Naive thymus-derived CD4-positive, alpha-beta T cell (primary cell): ENCODE measurements at places on chromosomes 1 and 21. TPM values are rescaled to one million over a fixed set of nuclear protein-coding genes. Genes with fewer than 3 reads are reported as not detected.

GRCh38 chr1:25057188-25057587, 127.1 kb upstream of the RUNX3 start:
- no peaks in the 10 kb centered on the region for H3K4me1 ChIP-seq
- no peaks in the 10 kb centered on the region for H3K36me3 ChIP-seq
- H3K27ac ChIP-seq = no peak overlapping the region

- H3K36me3 ChIP-seq = no peaks in the 10 kb centered on the region
- no peak overlapping the region for H3K4me3 ChIP-seq
- DNase-seq = no peak
- H3K27ac ChIP-seq = no peak overlapping the region
Observed at GRCh38 chr1:94396356-94397010, 21.7 kb upstream of the ABCD3 start.

TRAPPC3 gene
- 57.3 and 60.5 TPM in 2 replicates for total RNA-seq

LCE3D gene
- not detected for total RNA-seq

- DNase-seq = no peak
- no peaks in the 10 kb centered on the region for H3K4me1 ChIP-seq
- H3K27me3 ChIP-seq = no peaks in the 10 kb centered on the region
- H3K4me3 ChIP-seq = no peak overlapping the region
Observed at GRCh38 chr1:242086093-242086492, 87.2 kb upstream of the MAP1LC3C start.

DNA sequence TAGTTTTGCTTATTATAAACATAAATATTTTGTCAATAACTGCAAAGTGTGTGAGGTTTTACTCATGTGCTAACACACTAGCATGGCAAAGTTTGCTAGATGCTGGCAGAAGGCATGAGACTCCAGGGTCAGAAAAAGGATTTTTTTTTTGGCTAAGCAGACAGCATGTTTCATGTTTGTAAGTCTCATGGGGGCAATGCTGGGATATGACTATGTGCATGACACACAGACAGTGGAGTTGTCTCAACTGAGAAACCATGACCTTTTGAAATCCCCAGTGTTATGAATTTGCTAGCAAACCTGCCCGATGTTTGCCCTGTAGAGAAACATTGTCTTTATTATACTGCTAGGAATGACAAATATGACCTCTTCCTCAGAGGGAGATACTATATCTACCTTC, 448.2 kb downstream of the BRINP3 start:
- H3K4me1 ChIP-seq = no peaks in the 10 kb centered on the region
- DNase-seq = no peak
- no peaks in the 10 kb centered on the region for H3K27me3 ChIP-seq
- H3K36me3 ChIP-seq = no peaks in the 10 kb centered on the region
- no peak overlapping the region for H3K27ac ChIP-seq

TRIM46 gene
- 7.1 TPM for total RNA-seq

NMNAT2 gene
- 0.08 and 0.24 TPM in 2 replicates for total RNA-seq

HMGCS2 gene
- not detected for total RNA-seq

DNA sequence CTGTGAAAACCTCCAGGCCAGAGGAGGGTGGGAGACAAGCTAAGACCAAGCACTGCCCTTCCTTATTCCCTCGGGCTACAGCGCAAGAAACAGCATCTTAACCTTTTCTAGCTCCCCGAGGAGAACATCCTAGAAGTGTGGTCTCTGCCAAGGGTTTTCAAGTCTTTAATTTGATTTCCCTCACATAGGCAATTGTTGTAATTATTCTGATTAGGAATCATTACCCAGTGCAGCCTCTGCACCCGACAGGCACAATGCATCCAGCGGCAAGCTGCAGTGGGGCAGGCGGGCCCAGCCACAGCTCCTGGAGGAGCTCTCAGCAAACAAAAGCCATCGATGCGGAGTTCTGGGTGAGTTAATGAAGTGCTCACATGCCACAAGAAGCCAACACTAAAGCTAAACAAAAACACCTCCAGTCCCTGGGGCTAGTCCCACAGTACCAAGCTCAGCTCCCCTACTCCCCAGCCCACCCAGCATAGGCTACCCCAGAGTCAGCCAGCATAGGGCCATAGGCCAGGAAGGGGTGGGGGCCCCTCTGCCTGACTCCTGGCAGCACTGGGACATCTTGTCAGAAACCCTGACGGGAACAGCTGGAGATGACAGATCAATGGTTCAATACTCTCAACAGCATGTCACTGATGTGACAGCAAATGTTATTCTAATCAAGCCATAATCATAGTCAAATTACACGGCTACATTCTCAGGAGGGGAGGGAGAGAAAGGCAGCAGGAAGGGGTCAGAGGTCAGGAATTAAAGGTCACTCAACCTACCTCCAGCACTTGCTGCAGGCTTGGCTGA, 42.5 kb downstream of the ERI3 start:
- H3K36me3 ChIP-seq = peaks cover 5% of the 10 kb centered on the region
- no peaks in the 10 kb centered on the region for H3K27me3 ChIP-seq
- no peak overlapping the region for H3K4me3 ChIP-seq

DNA sequence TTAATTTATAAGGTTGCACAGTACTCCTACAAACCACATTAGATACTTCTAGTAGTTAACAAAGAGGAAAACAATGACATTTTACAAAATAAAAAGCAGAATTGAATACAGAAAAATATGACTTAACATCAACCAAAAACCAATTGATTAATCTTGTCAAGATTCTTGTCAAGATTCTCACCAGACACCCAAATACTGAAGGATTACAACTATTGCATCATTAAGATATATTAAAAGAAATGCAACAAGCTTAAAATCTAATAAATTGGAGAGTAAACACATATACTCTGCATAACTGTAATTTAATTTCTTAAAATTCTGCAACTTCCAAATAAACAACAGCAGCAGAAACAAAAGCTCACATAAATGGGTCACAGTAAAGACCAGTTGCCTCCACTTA, 4.7 kb downstream of the WLS start:
- no peaks in the 10 kb centered on the region for H3K4me1 ChIP-seq
- no peak overlapping the region for H3K4me3 ChIP-seq
- no peak for DNase-seq
- H3K27me3 ChIP-seq = no peaks in the 10 kb centered on the region
- H3K27ac ChIP-seq = no peak overlapping the region

DNA sequence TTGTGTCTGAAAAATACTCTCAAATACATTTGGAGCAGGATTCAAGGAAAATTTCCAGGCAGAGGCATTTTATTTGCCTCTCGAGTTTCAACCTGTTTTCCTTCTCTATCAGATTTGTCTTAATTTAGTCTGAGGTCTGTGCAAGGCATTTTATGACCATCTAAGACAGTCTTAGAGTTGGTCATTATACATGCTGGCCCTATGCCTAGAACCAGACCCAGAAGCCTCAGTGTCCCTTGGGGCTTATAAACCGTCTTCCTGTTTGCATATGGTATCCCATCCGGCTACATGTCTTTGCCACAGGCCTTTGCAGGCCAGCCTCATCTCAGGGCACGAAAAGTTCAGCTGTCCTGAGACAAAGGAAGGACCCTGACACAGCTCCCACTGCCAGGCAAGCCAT, 346.1 kb downstream of the SIPA1L2 start:
- no peaks in the 10 kb centered on the region for H3K4me1 ChIP-seq
- no peaks in the 10 kb centered on the region for H3K36me3 ChIP-seq
- no peak overlapping the region for H3K4me3 ChIP-seq
- no peaks in the 10 kb centered on the region for H3K27me3 ChIP-seq
- DNase-seq = no peak
- H3K27ac ChIP-seq = no peak overlapping the region
